ENCODE measurements at places on chromosomes 2 and 18.

GRCh38 chr2:42693688-42694479, 70.1 kb downstream of the OXER1 start:
- no peak for DNase-seq

- DNase-seq: no peak
These were observed 46.7 kb downstream of the GPC1 start for GRCh38 chr2:240482141-240482540.

DNA sequence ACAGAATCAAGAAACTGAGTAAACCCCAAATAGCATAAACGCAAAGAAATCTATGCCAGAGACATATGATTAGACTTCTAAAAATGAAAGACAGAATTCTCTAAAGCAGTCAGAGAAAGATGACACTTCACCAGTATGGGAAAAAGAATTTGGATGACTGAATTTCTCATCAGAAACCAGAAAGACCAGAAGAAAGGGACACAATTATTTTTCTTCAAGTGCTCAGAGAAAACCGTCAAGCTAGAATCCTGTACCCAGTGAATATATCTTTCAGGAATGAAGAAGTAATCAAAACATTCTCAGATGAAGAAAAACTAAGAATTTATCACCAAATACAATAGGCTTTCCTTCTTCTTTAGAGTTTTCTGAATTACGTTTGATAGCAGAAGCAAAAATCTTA, 14.2 kb upstream of the ESPNL start:
- DNase-seq: no peak

GRCh38 chr2:64298161-64298560, 153.9 kb upstream of the PELI1 start:
- no peak for DNase-seq

DNA sequence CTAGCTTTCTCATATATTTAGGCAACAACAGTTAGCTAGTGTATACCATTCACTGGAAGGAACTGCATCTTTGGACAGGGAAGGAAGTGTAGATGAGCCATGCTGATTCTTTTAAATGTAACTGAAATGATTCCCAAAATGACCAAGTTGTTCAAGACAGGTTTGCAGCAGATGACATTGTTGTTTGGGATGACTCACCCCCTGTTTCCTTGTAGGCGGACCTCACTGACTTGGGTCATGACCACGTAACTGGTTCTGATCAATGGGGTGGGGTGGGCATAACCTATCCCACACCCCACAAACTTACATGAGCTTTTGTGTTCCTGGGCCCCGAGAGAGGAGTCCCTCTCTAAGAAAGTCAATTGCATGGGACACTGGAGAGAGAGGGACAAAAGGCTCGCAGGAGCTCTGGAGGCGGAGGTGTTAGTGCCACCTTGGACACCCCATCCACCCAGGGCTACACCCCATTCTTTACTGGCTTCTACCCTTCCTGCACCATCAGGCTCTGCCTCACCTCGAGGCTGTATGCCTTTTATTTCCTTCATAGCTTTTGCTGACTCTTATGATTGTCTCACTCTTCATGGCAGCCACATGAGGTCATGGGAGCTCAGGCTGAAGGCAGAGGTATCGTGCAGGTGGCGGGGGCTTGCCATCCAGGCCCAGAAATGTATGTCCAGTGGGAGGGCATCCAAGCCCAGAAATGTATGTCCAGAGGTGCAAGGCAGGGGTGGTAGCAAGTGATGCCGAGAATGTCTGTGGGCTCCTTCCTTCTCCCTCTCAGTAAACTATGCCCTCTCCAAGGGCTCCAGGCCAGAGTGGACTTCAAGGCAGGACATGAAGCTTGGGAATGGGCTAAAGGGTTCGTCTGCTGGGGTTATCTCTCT, 108.0 kb downstream of the TWIST2 start:
- DNase-seq: no peak

- no peak for DNase-seq
These were observed 24.9 kb upstream of the C1GALT1C1L start for GRCh38 chr2:43701111-43701510.

GRCh38 chr2:238131761-238132462, 6.6 kb upstream of the KLHL30 start:
- DNase-seq: no peak

GRCh38 chr2:9538000-9538507, 17.6 kb downstream of the ADAM17 start:
- no peak for DNase-seq

GRCh38 chr2:223997938-223998337, 40.7 kb downstream of the MRPL44 start:
- no peak for DNase-seq

- DNase-seq: no peak
These were observed 367.6 kb upstream of the CWC22 start for GRCh38 chr2:180374502-180375281.

DNA sequence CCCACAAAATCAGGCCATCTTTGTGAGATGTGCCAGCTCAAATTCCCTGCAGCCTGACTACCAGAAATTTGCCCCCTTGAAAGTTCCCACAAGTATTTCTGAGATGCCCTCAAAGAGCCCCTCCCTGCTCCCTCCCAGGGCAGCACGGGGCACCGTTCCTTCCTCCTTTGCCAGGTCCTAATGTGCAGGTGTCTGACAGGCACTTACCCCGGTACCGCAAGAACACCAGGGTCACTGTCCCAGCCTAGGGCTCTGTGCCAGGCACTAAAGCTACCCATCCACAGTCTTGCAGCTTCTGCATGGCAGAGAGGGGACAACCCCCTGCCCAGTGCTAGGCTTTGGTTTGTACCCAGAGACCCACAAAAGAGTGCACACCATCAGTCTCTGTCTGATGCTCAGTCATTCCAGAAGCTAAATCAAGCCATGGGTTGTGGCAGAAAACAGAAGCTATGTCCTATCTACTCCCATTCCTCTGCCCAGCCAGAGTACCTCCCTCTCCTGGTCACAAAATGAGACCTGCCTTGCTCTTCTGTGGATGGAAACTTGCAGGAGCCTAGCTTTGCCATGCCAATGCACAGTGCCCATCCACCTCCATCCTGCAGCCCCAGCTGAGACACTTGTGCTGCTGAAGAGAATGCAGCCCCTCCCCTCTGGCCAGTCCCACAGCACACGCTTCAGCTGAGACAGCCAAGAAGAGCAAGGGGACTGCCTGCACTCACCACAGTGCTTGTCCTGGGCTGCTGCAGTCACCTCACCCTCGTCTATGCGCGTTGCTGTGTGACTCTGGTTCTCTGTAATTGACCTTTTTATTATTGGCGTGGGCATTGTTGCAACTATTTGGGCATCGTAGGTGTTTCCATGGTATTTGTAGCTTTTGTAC, 48.7 kb downstream of the INPP5D start:
- no peak for DNase-seq

GRCh38 chr2:232365621-232366321, 12.8 kb upstream of the ALPP start:
- peak; percentile 46 for DNase-seq

DNA sequence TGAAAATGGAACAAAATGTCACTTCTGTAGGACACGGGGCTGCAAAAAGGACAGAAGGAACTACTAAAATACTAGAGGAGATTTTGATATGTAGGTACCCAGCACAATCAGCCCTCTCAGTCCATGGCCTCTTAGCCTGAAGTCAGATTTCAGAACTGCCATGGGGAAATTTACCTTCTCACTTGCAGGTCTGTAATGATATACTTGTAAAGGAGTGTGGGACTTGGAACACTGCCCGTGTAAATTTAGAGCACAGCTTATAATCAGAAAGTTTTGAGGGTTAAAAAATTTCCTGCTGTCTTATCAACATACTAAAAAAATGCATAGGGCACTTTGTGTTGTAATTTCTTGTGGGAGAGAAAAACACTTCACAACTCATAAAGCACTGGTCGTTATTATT, 60.6 kb downstream of the ZEB2 start:
- no peak for DNase-seq

GRCh38 chr2:197312186-197312585, 1.6 kb upstream of the ANKRD44 start:
- DNase-seq: no peak

GRCh38 chr2:44456946-44457345, 95.2 kb downstream of the CAMKMT start:
- DNase-seq: no peak

- DNase-seq: peak; percentile 47
These were observed 30.1 kb upstream of the EPC2 start for GRCh38 chr2:148614322-148615049.

DNA sequence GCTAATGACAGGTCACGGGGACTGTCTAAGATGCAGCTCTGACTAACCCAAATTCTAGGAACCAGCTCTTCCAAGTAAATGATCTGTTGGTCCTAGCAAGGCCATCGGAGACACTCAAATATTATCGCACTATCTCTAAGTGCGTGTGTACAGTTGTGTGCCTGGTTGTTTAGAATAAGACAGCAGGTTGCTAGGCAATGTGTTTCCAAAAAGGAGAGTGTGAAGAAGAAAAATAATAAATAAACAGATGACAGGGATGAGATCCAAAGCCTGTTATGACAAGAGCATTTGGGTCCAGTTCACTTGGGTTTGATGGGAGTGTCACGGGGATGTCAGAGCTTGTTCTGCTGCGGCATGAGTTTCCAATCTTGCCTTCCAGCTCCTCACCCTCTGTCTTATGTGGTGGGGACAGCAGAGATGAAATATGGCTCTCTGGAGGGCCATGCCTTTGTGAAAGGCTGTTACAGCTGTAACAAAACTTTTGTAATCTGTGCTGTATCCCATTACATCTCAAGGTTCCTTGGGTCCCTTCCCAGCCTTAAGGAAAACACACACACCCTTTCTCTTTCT, 127.5 kb upstream of the TNP1 start:
- DNase-seq: no peak

- DNase-seq: no peak
These were observed 129.2 kb downstream of the ALPK2 start for GRCh38 chr18:58499527-58500221.

DNA sequence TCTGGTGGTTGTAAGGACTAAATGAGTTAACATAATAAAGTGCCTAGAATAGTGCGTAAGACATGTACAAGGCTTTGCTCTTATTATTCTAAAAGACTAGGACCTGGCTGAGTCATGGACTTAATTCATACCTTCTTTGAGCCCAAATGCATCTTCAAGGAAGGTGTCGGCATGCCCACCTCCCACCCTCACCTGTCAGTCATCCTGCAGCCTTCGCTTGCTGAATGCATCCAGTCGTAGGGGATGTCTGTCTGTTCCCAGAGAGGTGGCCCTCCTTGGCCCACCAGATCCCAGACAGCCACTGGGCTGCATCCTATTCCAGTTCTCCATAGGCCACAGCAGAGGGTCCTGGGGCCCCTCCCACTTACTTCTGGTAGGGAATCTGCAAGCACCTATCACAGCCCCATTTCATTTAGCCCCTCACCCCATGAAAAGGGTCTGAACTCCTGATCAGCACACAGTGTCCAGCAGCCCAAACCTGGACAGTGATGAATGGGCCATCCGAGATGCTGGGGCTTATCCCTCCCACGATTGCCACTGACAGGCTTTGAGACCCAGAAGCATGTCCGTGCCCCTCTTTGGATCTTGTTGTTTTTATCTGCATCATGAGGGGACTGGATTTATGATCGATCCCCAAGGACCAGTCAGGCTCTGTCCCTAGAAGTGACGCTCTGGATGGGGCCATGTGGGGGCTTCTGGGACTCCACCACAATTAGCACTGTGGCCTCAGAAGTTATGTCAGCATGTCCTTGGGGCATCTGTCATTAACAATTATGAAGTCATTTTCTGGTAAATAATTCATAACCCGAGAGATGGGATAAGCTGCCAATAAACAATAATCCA, 101.1 kb downstream of the KLHL29 start:
- no peak for DNase-seq

DNA sequence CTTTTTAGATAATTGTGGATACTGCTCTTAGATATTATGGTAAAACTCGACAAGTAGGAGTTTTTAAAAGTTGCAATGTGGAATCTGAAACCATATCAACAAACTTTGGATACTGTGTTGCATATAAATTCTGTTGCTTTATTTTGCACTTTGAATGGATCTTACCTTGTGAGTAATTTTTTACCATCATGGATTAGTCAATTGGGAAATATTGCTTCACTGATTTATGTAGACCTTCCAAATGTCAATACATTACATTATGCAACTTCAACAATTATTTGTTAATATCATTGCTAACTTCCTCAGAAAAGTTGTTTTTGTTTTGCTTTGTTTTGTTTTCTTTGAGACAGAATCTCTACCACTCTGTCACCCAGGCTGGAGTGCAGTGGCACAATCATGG, 102.0 kb upstream of the SLC38A11 start:
- no peak for DNase-seq

GRCh38 chr2:20455076-20455587, 8.3 kb downstream of the RHOB start:
- no peak for DNase-seq

GRCh38 chr2:165692906-165693305, 101.1 kb downstream of the GALNT3 start:
- no peak for DNase-seq

- DNase-seq: peak; percentile 30
These were observed 595.4 kb downstream of the NYAP2 start for GRCh38 chr2:225994748-225995405.

DNA sequence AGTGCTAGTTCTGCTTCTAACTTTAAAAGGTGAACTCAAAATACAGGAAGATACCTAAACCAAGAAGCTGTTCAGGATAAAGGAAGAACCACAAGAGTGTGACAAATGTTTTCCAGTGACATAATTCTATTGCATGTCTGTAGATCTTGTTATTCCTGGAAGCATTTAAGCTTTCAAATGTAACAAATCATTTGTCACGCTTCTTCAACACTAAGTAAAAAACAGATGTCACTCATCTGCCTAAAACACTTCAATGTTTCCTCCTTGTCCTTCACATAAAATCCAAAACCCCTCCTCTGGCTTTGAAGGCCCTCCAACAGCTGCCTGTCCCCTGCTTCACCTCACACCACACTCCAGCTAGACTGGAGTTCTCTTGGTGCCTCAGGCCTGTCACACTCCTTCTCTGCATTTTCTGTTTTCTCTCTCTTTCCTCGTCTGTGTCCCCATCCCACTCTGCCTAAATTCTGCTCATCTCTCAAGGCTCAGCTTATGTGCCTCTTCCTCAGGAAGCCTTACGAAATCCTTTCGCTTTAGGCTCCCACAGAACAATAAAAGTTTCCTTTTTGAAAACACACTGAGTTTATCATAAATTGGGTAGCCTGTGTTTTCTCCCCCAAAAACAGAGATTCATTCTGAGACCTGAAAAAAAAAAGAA, 6.4 kb upstream of the CLEC4F start:
- DNase-seq: no peak

DNA sequence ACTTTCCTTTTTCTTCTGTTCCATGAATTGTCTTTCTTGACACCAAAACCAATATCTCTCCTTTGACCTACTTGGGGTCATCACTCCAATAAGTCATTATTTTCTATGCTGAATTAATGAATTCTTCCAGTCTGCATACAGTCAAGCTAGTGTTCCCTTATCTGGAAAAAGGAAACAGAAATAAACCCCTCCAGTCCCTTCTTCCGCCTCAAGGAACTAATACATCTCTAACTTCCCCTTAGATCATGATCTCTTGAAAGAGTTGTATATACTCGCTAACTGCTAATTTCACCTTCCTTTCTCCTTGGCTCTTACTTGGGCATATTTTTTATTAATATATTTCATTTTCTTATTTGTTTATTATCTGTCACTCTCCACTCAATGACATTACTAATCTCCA, 7.3 kb upstream of the ARHGAP15 start:
- no peak for DNase-seq

- peak; percentile 55 for DNase-seq
These were observed 61.3 kb downstream of the LONRF2 start for GRCh38 chr2:100260712-100261620.

All from HS-27A (cell line).